ENCODE measurements at places on chromosomes 5 and 9.

DNA sequence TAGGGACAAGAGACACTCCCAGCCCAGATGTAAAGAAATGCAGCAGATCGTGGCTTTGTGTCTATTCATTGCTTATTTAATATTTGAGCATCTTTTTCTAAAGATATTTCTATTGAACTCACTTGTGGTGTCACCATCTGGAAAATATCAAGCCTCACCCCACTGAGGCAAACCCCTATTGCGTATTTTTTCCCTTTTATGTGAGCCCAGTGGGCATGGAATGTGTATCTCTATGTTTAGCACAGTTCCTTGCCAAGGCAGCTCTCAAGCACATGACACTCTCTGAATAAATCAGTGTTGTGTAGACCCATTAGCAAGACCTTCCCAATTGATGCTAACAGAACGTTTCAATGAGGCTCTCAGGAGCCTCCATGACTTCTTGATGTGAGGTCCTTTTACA is 81.6 kb downstream of the TMEM174 start:
- DNase-seq, result no peak

DNA sequence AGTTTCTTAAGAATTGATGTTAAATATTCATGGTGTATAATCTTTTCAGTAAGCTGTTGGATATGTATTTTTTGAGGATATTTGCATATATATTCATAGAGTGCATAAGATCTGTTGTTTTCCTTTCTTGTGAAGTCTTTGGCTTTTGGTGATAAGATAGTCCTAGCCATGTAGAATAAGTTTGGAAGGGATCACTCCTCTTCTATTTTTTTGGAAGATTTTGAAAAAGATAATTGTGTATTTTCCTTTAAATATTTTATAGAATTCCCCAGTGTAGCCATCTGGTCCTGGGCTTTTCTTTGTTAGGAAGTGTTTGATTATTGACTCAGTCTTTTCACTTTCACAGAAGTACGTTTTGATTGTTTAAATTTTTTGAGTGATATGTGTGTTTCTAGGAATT is 318.8 kb upstream of the CDH10 start:
- no peak for DNase-seq

DNA sequence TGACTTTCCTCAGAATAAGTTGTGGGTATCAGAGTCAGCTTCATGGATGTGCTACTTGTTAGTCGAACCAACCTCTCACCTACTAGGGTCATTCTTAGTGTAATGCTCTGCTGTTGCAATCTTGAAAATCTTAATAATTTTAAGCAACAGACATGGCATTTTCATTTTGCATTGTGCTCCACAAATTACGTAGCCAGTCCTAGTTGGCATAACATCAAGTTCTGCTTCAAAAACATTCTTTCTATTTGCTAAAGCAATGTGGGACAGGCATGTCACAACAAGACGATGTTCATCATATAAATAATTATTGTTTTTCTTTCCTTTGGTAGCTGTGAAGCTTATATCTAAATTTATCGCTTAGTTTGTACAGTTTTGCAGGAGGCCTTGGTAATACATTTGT is 39.3 kb upstream of the CDH12 start:
- DNase-seq, result no peak

DNA sequence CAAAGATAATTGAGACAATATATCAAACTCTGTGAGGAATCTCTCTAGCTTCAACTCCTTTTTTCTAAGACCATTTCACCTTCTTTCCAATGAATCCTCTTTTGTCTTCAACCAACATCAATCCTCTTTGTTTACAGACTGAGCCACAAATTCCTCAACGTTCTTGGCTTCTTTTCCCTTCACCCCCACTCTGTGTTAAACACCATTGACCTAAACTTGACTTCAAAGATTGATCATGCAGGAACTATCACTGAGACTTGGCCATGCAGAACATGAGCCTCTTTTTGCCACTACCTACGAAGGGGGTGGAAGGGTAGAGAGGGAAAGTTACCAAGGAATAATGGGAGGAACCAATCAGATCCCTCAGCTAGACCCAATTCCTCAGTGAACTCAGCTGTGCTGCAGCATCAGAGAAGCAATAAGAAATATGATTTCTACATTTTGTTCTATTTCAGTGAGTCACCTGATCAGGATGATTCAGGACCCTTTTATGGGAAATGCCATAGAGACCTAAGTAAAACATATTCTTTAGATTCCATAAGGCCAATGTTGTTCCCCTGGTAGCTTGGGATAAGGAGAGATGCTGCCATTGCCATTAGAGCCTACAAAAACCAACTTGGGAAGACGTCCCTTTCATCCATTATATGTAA is 187.7 kb upstream of the RGMB start:
- no peak for DNase-seq

- no peak for DNase-seq
Measured at GRCh38 chr5:132480546-132480892, 10.1 kb downstream of the IRF1 start.

- no peak for DNase-seq
Measured at GRCh38 chr5:128195316-128195715, 111.8 kb downstream of the SLC12A2 start.

- DNase-seq, result no peak
Measured at GRCh38 chr5:152072091-152072490, 147.4 kb upstream of the GLRA1 start.

- no peak for DNase-seq
Measured at GRCh38 chr5:55037046-55037771, 13.2 kb downstream of the GZMK start.

GRCh38 chr5:142617416-142618129 is 68.3 kb downstream of the FGF1 start:
- no peak for DNase-seq

Measured in midbrain (tissue), 1 donor.